Stimulated activated CD8-positive, alpha-beta memory T cell treated with anti-CD3 and anti-CD28 coated beads, Interleukin-4, amount 100 ng/mL, for 4 hours (primary cell): ENCODE measurements at places on chromosomes 3 and 15.

- DNase-seq = no peak
Observed at GRCh38 chr3:172294223-172294806, 153.9 kb downstream of the GHSR start.

GRCh38 chr3:188518835-188519452, 365.0 kb downstream of the LPP start:
- no peak for DNase-seq

DNA sequence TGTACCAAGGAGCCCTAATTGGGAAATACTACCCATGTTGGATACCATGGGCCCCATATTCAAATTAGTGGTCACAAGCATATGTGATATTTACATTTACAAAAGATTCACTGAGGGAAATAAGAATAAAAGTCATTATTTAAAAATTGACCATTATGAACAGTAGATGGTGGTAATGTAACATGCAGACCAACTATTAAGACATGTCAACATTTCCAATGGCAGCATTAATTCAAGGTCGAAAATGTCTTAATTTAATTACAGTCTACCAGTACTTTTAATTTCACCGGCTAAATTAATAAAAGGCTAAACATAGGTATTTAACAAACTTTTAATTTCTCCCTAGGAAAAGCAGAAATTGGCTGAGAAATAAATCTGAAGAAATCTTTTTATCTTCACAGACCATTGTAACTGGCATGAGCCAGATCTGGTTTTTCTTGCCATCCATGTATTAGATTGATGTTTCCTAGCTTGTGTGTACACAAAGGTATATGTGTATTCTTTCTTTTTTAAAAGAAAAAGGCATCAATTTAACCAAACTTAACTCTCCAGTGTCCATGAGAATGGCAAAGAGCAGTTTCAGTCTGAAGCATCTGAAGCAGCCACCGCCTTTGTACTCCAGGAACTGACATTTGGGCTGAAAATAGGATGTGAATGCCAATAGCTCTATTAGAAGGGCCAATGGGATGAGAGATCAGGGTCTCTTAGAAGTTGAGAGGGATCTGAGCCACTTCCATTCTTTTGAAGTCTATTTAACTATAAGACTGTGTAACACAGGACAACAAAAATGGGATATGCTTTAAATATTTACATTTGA, 26.6 kb downstream of the NEK11 start:
- DNase-seq = no peak

- no peak for DNase-seq
Observed at GRCh38 chr15:66830358-66830757, 128.3 kb downstream of the SMAD6 start.

DNA sequence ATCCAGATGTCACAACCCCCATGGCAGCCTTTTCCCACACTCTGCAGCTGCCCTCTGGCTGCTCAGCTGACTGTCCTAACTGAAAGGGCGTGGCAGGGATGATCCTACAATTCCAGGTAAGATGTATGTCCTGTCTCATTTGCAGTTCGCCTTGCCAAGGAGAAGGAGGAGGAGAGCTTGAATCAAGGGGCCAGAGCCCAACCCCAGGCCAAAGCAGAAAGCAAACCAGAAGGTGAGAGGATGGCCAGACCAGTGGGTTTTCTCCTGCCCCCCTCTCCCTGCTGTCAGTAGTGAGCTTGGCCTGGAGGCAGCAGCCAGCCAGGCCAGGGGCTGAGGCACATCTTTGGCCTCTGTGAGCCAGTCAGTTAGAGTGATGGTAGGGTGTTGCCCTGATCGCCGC, 22.5 kb downstream of the SLC24A1 start:
- no peak for DNase-seq

DNA sequence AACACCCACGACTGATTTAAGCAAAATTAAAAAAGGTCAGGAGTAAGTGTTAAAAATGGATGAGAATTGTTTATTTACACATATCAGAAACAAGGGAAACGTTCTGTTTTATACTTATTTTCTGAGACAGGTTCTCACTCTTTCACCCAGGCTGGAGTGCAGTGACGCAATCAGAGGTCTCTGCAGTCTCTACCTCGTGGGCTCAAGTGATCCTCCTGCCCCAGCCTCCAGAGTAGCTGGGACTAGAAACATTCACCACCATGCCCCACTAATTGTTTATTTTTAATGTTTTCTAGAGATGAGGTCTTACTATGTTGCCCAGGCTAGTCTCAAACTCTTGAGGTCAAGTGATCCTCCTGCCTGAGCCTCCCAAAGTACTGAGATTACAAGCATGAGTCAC, 1080.3 kb downstream of the ROBO1 start:
- no peak for DNase-seq

DNA sequence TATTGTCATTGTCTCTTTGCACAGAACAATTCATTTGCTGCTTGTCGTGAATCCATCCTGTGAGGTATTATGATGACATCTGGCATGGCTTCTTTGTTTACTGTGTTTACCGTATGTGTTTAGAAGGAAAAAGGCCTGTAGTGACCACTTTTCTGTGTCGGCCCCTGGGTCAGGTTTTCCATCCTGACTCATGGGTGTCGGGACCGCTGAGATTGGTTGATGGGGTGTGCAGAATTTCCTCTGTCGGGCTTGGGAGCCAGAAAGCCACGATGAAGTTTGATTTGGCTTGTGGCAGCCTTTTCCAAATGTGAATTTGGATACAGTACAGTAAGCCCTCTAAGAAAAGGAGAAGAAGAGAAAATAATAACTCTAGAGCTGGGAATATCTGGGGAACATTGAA, 113.5 kb downstream of the FNDC3B start:
- no peak for DNase-seq

DNA sequence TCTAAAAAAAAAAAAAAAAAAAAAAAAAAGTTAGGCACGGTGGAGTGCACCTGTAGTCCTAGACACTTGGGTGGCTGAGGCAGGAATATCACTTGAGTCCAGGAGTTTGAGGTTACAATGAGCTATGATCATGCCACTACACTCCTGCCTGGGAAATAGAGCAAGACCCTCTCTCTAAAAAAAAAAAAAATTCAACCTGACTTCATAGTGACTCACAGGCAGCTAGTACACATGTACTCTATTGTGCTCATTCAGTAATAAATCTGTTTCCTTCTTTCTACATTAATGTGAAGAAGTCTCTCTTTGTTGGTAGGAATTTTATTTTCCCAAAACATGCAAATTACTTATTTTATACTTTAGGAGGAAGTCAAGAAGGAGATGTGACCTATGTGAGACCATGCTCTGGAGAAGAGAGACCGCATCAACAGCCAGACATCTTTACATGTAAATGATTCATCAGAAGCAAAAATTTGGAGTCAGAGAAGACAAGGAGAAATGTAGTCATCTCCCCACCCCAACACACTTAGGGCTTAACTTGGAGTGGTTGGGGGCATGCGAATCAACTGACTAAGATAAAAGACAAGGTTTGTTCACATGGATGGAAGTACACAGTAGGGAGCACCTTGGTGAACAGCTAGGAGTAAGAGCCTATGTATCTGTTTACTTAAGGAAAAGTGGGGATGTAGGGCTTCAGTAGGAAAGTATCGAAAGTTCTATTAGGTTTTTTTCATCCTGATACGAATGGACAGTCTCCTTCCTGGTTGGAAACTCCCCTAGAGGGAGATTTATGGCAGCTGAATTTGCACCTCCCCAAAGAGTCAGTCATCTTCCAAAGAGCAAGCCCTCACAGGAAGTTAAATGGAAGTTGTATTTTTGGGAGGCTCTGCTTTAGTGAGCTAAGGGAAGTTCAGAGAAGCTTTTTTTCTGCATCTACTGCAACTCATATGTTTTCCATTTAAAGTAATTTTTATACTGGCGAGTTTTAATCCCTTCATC, 23.0 kb upstream of the NMD3 start:
- no peak for DNase-seq
